ENCODE measurements at places on chromosomes 11 and 22.
A peak's percentile ranks its signal among the peaks of the same experiment; 100 is the strongest.

GRCh38 chr11:32487270-32487669 lies 51.9 kb upstream of the WT1 start:
- no peak for DNase-seq

GRCh38 chr11:72816404-72816990 lies 2.3 kb downstream of the ATG16L2 start:
- no peak for DNase-seq

GRCh38 chr11:60633645-60634044 lies 65.8 kb upstream of the MS4A8 start:
- no peak for DNase-seq

DNA sequence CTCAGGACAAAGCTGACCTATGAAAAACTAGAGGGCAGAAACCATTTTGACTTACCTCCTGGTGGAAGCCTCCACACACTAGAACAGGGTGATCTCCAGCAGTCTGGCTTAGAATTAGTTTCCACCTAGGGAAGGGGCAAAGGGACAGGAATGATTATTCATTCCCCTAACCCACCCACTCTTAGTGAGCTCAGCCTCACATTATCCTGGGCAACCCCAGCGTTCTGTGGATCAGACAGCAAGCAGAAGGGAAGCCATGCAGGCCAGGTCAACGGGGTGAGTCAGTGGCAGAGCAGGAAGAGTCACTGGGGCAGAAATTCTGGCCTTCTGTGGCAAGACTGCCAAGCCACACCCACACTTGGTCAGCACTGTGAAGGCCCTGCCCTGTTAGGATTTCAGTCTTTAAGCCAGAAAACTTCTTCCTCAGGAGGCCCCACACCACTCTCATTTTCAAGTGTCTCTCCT lies 10.5 kb downstream of the NUMA1 start:
- DNase-seq: peak; percentile 80

GRCh38 chr11:27120211-27120610 lies 79.6 kb downstream of the BBOX1 start:
- DNase-seq: no peak

- DNase-seq: no peak
Measured at GRCh38 chr22:17974703-17975372, 49.5 kb downstream of the MICAL3 start.

GRCh38 chr11:26946257-26946716 lies 47.6 kb upstream of the FIBIN start:
- peak; percentile 89 for DNase-seq

DNA sequence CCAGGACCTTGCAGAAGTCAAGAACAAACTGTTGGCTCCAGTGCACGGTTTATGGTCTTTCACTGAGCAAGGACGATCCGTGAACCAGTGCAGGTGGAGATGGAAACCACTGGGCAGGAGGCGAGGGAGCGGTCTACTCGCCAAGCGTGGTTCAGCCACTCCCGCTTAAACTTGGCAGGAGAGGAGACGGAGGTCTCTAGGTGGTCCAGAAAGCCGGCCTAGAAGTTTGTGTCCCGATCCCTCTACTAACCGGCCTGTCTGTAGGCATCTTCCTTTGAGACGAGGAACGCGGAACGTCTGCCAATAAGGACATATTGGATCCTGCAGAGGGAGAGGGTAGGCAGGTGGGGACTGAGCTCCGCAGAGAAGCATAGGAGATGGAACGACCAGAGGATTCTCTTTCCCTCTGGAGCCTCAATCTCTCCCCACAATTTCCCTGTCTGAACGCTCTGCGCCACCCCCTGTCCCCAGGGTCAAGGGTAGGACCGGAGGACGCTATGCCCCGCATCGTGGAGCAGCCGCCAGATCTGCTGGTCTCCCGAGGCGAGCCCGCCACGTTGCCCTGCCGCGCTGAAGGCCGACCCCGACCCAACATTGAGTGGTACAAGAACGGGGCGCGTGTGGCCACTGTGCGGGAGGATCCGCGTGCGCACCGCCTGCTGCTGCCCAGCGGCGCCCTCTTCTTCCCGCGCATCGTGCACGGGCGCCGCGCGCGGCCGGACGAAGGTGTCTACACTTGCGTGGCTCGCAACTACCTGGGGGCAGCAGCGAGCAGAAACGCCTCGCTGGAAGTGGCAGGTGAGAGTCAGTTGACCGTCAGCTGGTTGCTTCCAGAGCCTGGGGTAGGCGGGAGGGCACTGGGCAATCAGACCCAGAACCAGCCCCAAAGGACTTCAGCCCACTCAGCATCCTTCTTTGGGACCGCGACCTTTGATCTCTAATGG lies 3.4 kb downstream of the ROBO3 start:
- DNase-seq: no peak

DNA sequence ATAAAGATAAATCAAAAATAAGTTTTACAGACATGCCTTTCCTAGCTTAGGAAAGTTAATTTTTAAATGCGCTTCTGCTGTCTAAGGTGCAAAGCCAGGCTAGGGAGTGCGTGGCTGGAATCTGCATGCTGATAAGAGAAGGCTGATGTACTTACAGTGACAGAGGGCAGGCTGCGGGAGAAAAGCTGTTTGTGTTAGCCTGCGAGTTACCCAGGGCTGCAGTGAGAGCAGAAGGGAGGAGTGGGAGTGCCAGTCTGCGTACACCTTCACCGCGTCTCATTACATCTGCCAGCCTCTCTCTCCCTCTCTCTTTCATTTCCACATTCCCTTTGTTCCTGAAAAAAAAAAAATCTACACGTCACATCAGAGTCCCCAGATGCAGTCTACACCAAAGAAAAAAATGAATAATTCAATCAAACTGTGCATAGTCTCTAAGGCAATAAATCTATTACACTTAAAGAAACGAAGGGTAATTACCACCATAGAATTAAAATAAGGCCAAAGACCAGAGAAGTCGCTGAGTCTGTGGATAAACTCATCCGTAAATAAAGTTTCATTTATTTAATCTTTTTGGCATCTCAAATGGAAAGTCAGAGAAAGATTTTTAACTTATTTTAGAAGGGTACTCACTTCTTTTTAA lies 126.4 kb upstream of the C11orf58 start:
- DNase-seq: no peak

GRCh38 chr11:109668973-109669634 lies 247.1 kb downstream of the C11orf87 start:
- DNase-seq: peak; percentile 15

DNA sequence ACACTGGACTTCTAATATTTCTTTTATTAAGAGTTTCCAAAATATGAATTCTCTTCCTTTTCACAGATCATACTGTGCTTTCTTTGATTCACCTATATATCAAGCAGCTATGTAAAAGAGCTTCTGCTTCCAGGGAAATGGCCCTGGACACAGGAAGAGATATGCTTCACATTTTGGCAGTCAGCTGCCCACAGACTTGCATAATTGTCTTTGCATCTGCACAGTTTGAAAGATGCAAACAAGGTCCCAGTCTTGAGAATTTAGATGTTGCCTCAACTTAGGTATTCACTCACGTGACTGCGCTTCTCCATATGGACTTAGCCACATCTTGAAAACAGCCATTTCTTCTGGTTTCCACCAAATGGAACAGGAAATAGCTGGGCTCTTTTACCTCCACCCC lies 92.3 kb upstream of the POU2AF2 start:
- no peak for DNase-seq

DNA sequence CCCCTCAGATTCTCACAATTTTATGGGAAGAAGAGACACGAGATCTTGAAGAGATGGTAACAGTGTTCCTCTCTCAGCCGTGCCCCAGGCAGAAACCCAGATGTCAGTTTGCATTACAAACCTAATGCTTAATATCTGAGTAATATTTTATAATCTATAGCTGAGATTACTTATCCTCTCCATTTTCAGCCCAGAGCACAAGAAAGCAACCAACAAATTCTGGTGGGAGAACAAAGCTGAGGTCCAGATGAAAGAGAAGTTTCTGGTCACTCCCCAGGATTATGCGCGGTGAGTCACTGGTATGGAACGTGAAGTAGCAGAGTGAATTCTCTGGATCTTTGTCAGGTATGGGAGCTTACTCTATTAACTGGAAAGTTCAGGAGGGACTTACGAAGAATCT lies 884 bp downstream of the CENATAC start:
- peak; percentile 50 for DNase-seq

- peak; percentile 17 for DNase-seq
Measured at GRCh38 chr11:29352273-29352795, 664.5 kb downstream of the KCNA4 start.

GRCh38 chr11:115263799-115264656 lies 240.2 kb downstream of the CADM1 start:
- no peak for DNase-seq

GRCh38 chr11:33936725-33937604 lies 45.1 kb upstream of the LMO2 start:
- DNase-seq: peak; percentile 64

DNA sequence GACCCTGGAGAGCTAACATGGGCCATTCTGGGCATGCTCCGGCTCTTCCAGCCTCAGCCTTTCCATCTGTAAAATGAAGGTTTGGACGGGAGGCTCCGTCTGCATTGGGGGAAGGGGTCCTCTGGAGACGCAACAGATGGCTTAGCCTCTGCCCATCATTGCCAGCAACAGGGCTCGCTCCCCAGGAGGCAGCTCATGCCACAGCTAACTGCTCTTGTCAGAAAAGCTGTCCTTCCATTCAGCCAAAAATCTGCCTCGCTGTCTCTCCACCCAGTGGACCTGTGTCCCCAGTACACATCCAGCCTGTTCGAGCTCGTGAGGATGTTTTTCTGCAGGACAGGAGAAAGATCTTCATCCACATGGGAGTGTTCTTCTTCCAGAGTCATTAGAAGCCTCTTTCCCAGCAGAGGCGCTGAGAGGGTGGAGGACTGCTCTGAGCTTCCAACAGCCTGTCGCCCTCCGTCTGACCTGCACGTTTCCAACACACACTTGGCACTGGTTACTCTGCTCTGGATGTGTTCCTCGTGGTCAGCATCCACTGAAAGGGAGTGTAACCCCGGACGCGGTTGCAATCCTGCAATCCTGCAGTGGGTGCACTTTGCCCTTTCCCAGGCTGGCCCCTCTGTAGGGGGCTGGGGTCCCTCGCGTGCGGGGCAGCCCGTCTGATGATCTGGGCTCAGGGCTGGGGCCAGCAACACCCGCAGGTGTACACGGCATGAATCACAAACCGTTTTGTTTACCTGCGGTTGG lies 1340.9 kb downstream of the TBC1D22A start:
- DNase-seq: no peak

DNA sequence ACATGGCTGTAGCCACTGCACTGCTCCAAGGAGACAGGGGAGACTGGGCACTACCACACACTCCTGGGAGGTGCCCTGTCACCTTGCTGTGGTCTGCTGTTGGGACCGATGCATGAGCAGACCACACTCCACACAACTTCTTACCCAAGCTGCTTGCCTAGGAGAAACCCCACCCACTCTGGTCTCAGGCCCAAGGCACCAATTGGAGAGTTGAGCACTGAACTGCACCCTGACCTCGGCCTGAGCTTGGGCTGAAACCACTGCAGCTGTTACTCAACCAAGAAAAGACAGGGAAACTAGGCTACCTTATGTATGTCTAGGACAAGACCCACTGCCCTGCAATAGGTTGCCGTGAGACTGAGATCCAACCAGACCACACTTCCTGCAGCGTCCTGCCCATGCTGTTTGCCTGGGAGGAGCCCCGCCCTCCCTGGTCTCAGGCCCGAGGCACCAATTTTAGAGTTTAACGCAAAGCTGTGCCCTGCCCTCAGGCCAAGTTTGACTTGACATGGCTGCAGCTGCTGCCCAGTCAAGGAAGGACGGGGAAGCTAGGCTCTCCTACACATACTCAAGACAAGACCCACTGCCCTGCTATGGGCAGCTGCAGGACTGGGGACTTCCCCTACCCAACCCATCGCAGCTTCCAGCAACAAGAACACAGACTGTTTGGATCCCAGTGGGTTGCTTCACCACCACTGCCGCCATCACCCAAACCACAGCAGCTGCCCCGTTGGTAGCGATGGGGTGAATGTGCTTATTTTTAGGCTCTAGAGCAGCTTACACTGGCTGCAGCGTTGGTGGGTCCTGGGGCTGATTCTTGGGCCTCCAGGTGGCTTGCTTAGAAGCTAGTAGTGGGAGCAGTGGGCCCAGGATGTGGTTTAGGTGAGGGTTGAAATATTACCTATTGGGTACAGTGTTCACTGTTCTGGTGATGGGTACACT lies 66.8 kb downstream of the BRD1 start:
- no peak for DNase-seq

DNA sequence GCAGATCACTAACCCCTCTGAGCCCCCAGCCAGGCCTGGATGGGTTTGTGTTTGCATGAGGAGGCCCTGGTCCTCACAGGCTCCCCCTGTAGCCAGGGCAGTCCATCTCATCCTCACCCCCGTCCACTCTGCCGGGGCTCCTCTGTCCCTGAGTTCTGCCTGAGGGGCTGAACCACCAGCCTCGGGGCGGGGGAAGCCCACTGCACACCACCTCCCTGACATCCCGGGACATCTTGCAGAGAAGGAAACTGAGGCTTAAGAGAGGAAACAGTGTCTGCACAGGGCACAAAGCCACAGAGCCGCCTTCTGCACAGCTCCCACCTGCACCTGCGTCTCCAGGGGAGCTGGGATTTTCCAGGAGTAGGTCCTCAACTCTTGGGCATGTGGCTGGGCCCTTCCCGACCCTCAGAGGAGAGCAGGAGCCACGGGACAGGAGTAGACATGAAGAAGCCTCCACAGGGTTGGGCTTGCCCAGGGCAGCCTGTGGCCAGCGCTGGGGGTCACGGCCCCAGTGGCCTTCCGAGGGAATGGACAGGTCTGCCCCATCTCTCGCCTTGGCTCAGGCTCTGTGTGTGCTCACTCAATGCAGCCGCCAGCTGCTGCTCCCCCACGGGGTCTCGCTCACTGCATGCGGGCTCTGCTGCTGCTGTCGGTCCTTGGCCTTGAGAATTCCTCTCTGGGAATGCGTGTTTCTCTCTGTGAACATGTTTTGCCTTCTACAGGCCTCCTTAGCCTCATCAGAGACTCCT lies 45.4 kb upstream of the CCDC188 start:
- DNase-seq: no peak

- no peak for DNase-seq
Measured at GRCh38 chr11:47506795-47507562, 46.0 kb downstream of the CELF1 start.

DNA sequence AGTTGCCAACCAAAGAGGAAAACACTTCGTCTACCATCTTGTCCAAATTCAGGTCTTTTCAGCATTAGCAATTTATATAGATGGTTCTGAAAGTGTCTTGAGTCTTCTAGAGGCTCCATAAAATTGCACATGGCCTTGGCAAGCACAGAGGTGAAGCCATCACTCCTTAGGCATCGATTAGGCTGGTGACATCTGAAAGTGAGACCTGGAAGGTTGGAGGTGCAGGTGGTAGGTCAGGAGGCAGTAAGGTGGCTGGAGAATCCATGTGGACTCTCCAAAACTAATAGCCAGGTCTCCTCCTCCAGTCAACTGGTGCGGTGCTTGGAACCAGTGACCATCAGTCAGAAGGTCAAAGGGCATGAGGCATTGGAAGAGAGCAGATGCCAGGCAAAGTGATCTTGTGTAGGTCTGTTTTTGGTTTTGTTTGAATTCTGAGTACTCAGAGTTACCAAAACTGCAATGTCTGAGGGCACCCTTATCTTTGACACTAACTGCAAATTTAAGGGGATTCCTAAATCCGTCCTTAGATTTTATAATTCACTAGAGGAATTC lies 6.6 kb upstream of the APOL2 start:
- no peak for DNase-seq

DNA sequence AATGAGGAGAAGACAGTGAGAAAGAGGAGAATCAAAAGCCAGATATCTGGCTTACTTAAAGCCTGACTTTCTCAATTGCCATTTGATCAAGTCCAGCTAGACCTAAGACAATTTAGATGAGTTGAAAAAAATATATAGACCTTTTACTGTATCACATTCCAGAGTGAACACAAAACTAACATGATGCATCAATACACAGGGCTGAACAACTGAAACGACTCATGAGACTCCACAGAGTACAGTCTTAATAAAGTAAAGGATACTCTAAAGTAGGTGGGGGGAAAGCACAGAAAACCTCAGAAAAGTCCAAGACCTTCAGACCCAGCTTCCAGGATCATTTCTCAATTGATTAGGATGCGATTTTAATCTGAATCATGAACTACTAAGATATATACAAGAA lies 95.3 kb upstream of the OR9G4 start:
- DNase-seq: no peak
